ENCODE measurements at places on chromosomes 5 and 9.

DNA sequence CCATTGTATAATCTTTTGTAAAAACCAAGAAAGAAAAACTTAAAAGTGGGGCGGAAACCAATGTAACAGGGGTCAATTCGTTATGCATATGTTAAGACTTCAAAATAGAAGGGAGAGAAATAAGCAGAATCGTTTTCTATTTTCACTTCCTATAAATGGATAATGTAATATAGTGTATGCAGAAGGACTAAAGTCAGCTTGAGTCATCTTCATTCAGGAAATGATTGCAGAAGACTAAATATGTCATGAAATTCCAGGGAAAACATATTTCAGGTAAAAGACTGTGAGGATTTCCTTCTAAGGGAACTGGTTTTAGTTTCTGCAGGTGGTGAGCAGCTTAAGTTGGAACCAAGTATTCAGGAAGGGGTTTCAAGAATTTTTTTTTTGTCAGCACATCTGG is 753.3 kb downstream of the IRX1 start:
- H3K27me3 ChIP-seq: no peaks in the 10 kb centered on the region
- H3K27ac ChIP-seq: no peak overlapping the region
- H3K4me3 ChIP-seq: no peak overlapping the region
- no peaks in the 10 kb centered on the region for H3K4me1 ChIP-seq

DNA sequence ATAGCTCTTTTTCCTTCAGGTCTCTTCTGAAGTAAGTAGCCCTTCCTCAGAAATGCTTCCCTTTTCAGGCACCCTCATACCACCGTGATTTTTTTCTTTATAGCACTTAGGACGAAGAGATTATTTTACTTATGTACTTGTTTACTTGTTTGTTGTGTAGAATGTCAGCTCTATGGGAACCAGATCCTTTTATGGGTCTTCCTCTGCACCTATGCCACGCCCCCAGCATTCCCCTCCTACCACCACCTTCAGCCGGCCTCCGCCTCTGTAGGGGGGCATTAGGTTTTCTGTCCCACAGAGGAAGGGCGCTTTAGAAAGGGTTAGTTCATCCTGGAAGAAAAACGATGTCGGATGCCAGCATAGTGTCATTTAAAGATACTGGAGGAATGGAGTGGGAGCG is 1.8 kb downstream of the CDKN2B-AS1 start:
- H3K4me3 ChIP-seq: no peak overlapping the region

DNA sequence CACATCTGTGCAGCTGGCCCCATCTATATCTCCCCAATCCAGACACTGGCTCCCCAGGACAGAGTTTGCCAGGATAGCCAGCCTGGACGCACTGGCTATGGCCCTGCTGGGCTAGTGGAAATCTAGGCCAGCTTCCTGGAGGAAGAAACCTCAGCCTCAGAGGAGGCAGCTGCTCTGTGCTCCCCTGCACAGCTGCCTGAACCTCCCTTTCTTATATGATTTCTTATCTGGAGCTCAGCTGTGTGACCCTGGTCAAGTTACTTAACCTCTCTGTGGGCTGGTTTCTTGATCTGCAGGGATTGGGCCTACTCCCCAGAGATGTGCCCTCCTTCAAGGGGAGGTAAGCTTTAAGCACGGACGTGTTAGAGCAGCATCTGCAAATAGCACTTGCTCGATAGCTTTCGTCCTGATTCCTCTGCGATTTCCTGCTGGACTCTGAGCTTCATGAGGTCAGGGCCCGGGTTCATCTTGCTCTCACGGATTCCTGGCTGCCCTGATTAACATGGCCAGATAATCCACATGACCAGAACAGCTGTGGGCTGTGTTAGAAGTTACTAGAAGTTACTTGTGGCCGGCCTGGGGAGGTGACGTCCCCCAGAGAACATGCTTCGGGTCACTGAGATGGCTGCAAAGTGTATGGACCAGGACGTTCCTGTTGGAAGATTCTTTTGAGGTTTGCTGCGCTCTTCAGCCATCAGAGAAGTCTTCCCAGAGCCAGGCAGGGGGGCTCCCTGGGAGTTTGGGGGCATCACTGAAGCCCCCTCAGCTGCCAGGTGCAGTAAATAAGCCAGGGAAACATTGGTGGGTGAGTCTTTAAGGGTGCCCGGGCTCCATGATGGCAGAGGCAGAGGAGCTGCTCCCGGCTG is 14.5 kb downstream of the C9orf50 start:
- H3K4me3 ChIP-seq: no peak overlapping the region
- H3K27ac ChIP-seq: no peak overlapping the region
- peaks cover 22% of the 10 kb centered on the region for H3K4me1 ChIP-seq

- H3K4me3 ChIP-seq: no peak overlapping the region
- no peak overlapping the region for H3K27ac ChIP-seq
- no peaks in the 10 kb centered on the region for H3K4me1 ChIP-seq
- no peaks in the 10 kb centered on the region for H3K36me3 ChIP-seq
- DNase-seq: no peak
- H3K27me3 ChIP-seq: no peaks in the 10 kb centered on the region
Observed at GRCh38 chr9:34545497-34545896, 22.7 kb upstream of the ENHO start.
